ENCODE measurements at places on chromosomes 5 and 9. TPM values are rescaled to one million over a fixed set of nuclear protein-coding genes. Genes with fewer than 3 reads are reported as not detected.

The ANKRD18A gene
- total RNA-seq, result 0.36 TPM

The SPATA31A5 gene
- total RNA-seq, result not detected

The SLC6A7 gene
- not detected for total RNA-seq

The LCN12 gene
- total RNA-seq, result 15.9 TPM

The SEC61B gene
- total RNA-seq, result 130 TPM

The SHOC1 gene
- total RNA-seq, result not detected

The PTPN3 gene
- total RNA-seq, result 7.5 TPM

The DTWD2 gene
- 8.2 TPM for total RNA-seq

The ARL10 gene
- total RNA-seq, result 46.0 TPM

DNA sequence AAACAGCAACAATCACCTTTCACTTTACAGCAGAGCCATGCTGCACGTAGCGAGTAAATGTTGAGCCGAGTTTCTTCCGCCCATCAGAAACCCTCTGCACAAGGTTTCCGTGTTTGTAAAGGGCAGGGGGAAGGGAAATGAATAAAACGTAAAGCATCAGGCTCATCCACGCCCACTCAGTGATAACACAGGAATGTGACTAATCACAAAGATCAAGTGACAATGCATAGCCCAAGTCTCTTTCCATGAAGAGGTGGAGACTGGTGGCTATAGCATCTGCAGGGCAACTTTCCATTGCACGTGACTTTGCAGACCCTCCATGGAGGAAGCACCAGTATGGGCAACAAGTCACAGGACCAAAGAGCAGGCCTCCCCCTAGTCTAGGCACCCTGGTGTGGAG is 56.6 kb downstream of the CAMSAP1 start:
- DNase-seq, result no peak

DNA sequence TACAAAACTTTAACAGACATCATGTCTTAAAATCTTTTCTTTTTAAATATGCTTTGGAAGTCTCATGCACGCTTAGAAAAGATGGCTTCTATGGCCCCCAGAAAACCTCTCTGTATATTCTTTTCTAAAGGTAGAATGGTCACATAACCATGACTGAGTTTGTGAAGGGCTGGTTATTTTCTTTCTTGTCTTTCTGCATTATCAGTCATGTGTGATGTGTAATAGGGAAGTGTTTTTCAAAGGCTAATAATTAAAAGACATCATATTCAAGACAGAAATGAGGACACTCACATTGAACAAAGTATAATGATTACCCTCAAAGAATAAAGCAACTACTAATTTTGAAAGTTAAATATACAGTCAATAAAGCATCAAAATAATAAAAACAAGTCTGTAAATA is 253.4 kb downstream of the TRPM3 start:
- no peak for DNase-seq

GRCh38 chr5:35313291-35313690 is 83.0 kb upstream of the PRLR start:
- no peak for DNase-seq

- DNase-seq, result no peak
These were observed 43.2 kb downstream of the PAPPA start for GRCh38 chr9:116196806-116197205.

GRCh38 chr5:171899792-171900191 is 106.6 kb downstream of the FBXW11 start:
- no peak for DNase-seq

GRCh38 chr5:93874080-93874479 is 132.7 kb upstream of the POU5F2 start:
- no peak for DNase-seq

DNA sequence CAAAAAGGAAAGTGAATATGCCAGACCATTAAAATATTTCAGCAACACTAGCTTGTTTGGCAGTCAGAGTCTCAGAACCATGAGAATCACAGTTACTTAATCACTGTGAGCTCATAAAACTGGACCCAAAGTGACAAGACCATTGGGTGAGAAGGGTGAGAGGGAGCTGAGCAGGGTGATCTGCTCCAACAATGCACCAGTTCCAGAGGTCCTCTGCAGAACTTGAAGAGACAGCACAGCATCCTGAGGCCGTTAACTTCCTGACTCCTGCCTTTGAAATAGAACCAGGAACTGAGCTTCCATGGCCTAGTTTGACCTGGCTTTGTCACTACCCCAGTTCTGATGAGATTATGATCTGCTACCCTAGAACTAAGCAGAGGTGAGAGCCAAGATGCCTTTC is 57.4 kb downstream of the NFIB start:
- DNase-seq, result no peak

- DNase-seq, result no peak
These were observed 94.3 kb downstream of the RPS23 start for GRCh38 chr5:82183828-82184227.

DNA sequence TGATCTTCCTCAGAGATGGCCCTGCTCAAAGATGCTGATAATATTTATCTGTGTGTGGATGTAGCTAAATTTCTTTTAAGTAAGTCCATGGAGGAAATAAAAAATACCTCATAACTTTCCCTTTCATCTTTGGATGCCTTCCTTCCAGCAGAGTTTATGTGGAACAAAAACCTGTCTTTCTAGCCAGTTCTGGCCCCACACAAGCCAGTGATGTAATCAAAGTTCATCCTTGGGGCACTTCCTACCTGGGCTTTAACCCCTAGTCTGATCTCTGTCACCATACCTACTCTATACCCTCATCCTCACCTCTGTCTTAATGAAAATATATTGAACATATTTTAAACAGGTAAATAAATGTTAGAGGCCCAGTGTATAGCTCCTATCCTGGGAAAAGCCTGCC is 39.8 kb upstream of the RASGRF2 start:
- no peak for DNase-seq

DNA sequence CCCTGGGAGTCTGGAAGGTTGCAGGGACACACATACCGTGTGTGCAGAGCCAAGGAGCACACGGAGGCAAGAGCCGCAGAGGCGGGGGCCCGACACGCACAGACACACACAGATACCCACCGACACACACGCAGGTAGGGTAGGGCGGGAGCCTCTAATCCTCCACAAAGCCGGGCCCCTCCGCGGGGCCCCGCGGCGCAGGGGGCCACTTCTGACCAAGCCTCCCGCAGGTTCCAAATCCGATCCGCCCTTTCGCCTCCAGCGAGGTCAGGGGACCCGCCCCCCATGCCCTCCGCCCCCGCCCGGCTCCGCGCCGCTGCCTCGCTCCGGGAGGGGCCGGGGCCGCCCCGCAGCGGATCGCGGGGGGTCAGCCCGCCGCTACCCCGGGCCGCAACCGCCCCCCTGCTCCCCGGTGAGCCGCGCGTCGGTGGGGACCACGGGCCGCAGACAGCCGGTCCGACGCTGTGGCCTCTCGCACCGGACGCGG is 1.4 kb upstream of the LMX1B start:
- no peak for DNase-seq

- no peak for DNase-seq
These were observed 114.6 kb downstream of the FAM170A start for GRCh38 chr5:119743927-119744326.

- DNase-seq, result no peak
These were observed 14.0 kb downstream of the SLC6A3 start for GRCh38 chr5:1431021-1431811.
